Tibial nerve (tissue), 4 donors: ENCODE measurements at places on chromosomes 4 and X. TPM values are rescaled to one million over a fixed set of nuclear protein-coding genes. Genes with fewer than 3 reads are reported as not detected.

Gene RBM41
- 15.7 TPM for total RNA-seq

Gene WWC2
- total RNA-seq: 60.9 TPM

- no peak for DNase-seq
Measured at GRCh38 chr4:7892212-7893019, 47.2 kb downstream of the AFAP1 start.

- no peak for DNase-seq
Measured at GRCh38 chr4:94451051-94451694, 569 bp upstream of the PDLIM5 start.

GRCh38 chr4:189974056-189974455 is 33.4 kb downstream of the FRG1 start:
- DNase-seq: no peak

DNA sequence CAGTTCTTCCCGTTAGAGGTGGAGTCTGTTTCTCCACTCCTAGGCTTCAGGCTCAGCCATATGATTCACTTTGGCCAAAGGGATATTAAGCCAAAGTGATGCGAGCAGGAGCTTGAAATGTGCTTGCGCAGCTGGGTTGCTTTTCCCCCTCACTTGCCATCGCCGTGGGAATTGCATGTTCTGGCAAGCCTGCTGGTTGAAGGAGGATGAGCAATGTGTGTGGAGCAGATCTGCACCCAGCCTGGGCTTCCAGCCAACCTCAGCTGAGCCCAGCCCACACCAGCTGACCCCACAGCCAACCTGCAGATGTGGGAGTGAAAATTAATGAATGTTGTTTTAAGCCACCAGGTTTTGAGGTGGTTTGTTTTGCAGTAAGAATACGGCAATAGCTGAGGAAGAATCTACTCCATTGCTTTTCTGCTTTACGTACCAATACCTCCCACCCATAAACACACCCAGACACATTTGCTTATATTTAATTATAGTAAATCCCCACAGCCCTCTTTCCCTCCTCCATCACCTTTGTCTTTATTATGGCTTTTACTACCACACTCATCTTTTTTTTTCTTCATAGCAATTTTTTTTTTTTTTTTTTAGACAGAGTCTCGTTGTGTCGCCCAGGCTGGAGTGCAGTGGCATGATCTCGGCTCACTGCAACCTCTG is 132.8 kb upstream of the FUNDC1 start:
- peak; percentile 4 for DNase-seq

DNA sequence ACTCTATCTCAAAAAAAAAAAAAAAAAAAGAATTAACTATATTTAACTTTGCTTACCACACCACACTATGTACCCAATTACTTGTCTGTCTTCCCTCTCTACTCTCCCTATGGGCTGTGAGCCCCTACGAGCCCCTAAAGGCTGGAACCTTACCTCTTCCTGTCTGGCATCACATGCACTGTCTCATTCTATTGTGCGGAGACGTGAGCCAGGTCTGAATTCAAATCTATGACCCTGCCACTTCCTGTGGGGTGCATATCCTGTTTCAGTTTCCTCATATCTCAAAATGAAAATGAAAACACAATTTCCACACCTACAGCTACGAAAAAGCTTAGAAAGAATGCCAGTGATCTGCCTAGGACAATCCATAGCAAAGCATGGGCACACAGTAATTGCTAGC is 42.9 kb upstream of the HS3ST1 start:
- peak; percentile 17 for DNase-seq

Gene ARMCX1
- 34.3 TPM for total RNA-seq

Gene SSX2B
- not detected for total RNA-seq

DNA sequence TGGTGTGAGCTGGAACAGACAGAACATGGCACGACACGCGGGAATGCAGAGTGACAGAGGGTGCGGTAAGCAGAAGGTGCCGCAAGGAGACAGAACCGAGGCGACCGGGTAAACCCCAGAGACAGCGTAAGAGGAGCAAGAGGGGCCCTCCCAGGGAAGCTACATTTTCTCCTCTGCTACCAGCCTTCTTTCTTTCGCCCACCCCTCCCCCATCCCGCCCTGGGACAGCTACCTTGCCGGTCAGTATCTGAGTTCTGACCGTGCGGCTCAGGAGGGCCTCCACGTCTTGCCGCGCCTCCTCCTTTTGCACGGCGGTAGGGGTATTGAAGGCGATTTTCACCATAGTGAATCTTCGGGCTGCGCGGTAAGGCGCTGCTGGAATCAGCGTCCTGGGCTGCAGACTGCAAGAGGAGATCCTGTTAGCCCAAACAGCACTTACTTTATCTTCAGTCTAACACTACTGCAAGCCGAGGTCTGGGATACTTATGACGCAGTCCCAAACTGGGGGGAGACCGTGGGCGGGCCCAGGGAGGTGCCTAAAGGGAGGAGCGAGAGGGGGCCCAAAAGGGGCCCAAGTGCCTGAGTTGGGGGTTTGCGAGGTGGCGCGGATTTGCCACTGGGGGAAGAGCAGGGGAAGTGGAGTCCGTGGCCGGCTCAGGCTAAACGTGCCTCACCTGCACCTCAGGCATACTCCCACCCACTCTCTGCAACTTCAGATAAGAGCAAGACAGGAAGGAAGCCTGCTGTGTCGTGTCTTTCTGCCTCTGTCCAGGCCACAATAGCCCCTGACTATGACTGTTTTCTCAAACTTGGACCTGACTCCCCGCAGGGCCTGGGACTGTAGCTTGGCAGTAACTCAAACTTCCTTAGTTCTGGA is at the start of gene ITM2A:
ITM2A (minus strand) TSS at position 462 of the 877 bp plus-strand sequence; CDS start at position 343, 119 bp downstream.
- peak; percentile 12 for DNase-seq

DNA sequence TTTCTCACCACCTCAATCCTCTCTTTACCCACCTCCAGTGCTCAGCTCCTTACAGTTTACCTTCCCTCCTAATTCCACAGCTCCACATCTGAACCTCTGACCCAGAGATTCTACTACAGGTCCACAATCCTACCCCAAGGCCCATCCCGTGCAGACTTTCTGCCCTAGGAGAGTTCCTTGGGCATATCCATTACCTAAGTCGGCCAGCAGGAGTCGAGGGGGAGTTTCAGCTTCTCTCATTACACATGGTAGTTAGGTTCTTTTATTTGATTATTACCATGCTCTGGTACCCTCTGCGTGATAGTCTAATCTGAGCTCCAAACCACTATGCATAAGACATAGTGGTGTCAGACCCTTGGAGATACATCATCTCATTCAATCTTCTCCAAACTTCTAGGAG is 117.9 kb downstream of the SH3RF1 start:
- no peak for DNase-seq
